Cardiac septum (tissue), 1 donor: ENCODE measurements at places on chromosomes 1 and 21. TPM values are rescaled to one million over a fixed set of nuclear protein-coding genes. Genes with fewer than 3 reads are reported as not detected.

- DNase-seq = no peak
These were observed 25.2 kb downstream of the ARHGEF10L start for GRCh38 chr1:17564458-17565393.

- DNase-seq = peak; percentile 85
These were observed 402 bp upstream of the AK4 start for GRCh38 chr1:65147424-65148177.

DNA sequence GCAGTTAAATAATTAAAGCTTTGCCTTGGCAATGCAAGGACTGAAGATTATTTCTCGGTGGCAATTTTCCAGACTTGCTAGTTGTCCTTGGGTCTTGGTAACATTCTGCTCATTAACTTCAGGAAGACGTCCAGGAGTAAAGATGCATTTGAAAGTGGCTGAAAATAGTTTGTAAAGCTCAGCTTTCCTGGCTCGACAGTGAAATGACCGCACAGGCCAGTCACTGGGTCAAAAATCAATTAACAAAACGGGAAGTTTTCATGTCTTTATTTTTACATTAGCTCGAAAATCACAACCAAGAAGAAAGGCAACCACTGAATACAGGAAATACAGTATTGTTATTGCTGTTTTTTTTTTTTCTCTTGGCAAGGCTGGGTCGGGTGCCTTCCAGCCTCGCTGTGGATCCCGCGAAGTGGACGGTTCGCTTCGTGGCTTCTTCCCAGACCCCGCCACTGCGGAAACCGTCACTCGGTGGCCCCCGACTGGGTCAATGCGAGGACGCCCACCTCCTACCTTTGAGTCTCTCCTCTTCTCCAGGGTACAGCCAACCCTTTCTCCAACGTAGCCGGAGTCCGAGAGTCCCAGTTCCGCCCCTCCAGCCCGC, 479 bp upstream of the SNX7 start:
- no peak for DNase-seq

DNA sequence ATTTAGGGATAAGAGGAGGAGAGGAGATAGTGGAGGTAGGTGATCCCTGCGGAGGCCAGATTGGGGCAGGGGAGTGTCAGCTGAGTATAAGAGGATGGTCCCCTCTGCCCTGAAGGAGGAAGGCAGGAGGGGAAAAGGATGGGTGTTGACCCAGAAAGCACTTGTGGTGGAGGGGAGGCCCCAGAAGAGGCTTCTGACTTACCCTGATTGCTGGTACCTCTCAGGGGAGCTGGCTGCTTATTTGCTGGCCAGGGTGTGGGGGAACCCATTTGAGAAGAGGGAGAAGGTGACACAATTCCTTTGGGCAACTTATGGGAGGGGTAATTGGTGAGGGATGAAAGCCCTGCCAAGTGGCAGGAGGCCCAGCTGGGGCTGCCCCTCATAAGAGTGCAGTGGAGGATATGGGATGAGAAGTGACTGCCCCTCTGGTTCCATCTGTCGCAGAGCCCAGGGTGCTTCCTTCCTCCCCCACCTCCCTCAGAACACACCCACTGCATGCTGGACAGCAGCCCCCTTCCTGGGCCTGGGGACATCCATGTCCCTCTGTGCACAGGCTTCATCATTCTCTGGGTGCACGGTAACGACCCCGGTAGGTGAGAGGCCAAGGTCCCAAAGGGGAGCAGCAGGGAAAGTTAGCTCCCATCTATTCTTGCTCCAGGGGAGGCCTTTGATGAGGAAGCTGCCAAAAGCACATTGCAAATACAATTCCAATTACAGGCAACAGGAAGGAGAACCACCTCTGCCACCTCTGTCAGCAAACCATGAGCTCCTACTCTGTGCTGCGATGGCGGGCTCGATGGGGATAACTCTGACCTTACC, 1.4 kb upstream of the PCSK9 start:
- DNase-seq = no peak

DNA sequence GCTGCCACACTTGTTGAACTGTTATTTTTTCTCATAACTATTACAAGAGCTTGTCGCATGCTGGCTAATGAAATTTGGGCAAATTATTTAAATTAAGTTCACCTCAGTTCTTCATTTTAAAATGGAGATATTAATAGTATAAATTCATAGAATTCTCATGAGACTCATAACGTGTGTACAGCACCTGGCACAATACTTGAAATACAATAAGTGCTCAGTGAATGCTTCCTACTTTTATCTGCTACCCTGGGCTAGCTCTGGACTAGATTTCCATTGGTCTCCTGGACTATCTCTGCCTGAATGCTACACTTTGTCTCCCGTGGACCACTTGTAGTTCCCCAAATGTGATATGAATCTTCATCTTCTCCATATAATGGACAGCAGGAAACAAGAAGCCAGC, 919 bp downstream of the SLAMF6 start:
- DNase-seq = no peak

GRCh38 chr1:2314803-2315673, 76.3 kb downstream of the MORN1 start:
- DNase-seq = no peak

GRCh38 chr1:213419401-213420030, 368.5 kb downstream of the RPS6KC1 start:
- peak; percentile 29 for DNase-seq

- no peak for DNase-seq
These were observed 686 bp downstream of the MIIP start for GRCh38 chr1:12019858-12020509.

OR6N1 gene
- not detected for total RNA-seq

CELA3A gene
- not detected for total RNA-seq

SUSD4 gene
- total RNA-seq = 6.4 TPM
